ENCODE measurements at places on chromosomes 1 and 21.

DNA sequence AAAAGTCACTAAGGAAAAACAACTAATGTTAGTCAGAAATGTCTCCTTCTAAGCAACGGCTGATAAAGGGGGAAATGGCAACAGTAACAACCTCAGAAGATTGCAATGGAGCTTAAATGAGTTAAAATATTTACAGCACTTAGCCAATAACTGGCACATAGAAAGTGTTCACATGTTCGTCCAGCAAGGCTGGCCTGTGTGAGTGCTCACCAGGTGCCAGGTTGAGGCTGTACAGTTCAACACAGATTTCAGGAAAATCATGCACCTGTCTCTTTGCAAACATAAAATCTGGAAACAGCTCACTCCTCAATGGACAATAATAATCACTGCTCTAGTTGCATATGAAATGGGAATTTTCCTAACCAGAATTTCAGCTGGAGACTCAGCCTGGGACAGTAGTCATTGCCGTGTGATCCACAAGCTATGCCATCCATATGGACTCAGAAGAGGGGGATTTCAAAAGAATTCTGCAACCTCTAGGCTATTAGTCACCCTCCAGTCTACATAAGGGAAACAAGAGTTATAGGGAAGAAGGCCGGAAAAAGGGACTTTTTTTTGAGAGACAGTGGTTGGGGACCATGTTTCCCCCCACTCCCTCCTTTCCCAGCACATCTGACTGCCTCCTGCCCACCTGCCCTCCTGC lies 68.6 kb downstream of the SYDE2 start:
- no peak for DNase-seq

- no peak for DNase-seq
Measured at GRCh38 chr1:207755846-207756693, 4.2 kb downstream of the CD46 start.

DNA sequence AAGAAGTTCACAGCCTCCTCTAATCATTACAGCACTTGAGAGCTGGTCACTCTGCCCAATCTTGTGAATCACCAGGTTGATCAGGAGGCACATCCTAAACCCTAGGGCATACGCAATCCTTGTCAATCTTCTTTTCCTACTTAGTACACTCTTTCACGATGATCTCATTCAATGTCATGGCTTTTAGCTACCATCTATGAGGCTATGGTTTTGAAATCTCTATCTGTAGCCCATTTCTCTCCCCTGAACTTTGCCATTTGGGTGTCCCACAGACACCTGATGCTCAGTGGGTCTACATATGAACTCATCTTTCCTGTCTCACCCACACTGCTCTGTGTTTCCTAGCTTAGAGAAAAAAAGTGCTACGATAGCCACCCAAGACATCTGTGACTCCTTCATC lies 1.9 kb upstream of the MED18 start:
- no peak for DNase-seq

DNA sequence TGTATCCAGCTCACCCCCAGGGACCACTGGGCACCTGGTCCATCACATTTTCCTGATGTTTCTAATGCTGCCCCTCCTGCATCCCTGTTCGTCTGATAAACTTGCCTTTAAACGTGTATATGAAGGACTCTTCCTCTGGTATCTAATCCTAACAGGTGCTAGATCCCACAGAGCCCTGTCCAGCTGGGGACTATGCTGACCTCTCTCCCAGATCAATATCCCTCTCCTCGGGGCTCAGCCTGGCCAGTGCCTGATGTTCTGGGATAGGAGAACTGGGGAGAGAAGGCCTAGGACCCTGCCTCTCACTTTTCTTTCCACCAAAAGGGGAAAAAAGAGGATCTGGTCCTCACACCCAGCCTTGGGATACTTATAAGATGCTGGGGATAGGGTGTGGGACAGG lies 1.4 kb upstream of the SLC5A9 start:
- DNase-seq = no peak

DNA sequence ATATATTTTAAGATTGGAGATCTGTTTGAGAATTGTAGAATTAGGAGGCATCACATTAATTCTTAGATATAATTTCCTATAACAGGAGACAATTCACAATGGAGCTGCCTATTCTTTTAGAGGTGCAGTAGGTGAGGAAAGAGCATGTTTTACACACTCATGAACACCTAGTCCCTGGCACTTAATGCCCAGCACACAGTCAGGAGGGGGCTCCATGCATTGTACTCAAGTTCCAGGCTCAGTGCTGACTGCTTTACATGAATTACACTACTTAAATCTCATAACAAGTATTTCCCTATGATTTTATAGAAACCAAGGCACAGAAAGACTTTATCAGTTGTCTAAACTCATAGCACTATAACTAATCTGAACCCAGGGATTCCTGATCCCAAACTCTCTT lies 360 bp upstream of the GBP3 start:
- DNase-seq = no peak

GRCh38 chr1:230167419-230167852 lies 100.4 kb downstream of the GALNT2 start:
- no peak for DNase-seq

- DNase-seq = no peak
Measured at GRCh38 chr1:160467576-160467975, 55.5 kb downstream of the SLAMF6 start.

- no peak for DNase-seq
Measured at GRCh38 chr1:113860891-113861290, 10.6 kb downstream of the PTPN22 start.

GRCh38 chr1:14183329-14183728 lies 415.2 kb upstream of the KAZN start:
- DNase-seq = no peak

DNA sequence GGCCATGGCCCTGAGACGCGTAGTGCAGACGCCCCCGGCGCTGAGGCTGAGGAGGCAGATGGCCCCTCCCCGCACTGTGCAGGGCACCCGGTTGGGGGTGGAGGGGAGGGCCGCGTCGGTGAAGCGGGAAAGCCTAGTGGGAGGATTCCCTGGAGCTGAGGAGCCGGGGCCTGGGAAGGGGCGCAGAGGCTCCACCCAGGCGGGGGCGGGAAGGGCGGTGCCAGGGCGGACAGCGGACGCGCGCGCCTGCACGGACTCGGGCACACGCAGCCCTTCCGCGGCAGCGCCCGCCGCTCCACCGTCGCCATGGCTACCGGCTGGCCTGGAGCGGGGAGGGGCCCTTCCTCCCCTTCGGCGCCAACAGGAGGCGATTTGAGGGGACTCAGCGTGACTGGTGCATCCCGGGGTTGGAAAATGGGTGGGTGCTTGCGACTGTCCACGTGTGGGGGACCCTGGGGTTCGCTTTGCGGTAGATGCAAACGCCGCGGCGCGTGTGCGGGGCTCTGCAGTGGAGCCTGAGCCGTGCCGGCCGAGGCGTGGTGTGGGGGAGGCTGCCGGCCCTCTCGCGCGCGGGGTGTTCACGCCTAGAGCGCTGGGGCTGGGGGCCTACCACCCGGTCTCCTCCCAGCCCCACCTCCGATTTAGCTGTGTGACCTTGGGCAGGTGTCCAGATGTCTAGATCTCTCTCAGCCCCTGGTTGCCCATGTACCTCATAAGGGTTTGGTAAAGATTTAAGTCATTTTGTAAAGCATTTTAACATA lies 35.1 kb downstream of the PTPRF start:
- peak; percentile 91 for DNase-seq

GRCh38 chr1:2980849-2981248 lies 40.4 kb upstream of the ACTRT2 start:
- no peak for DNase-seq

GRCh38 chr21:44681861-44682579 lies at the start of gene KRTAP12-1:
TSS of gene KRTAP12-1 (minus strand) at chr21:44682163. CDS start at chr21:44682123, 40 bp downstream.
- no peak for DNase-seq

DNA sequence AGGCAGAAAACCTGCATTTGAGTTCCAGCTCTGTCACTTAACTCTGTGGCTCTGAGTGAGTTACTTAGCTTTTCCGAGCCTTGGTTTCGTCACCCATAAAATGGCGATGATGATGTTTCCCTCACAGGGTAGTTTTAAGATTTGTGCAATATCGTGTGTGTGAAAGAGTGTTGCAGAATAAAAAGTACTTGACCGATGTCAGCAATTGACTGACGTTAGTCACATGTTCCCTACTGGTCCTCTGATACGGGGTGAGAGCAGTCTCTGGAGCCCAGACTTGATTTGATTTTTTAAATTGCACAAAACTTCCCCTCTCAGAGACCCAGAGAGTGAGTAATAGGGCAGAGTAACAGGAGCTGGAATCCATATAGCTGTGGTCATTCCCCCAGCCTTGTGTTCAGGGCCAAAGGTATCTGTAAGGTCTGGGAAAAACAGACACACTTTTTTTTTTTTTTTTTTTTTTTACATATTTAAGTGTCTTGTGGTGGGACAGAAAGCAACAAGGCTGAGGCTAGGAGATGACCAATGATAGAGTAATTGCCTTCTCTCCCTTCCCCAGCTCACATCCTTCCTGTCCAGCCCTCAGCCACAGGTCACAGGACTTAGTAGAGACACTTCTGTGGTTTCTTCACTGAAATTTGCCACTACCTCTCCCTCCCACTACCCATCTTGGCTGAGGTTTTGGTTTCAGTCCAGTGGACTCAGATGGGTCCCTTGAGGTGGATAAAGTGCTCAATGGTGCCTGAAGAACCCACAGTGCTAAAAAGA lies 2.0 kb downstream of the FCER1G start:
- peak; percentile 40 for DNase-seq

GRCh38 chr1:54465351-54465811 lies 59.2 kb upstream of the SSBP3 start:
- DNase-seq = no peak

- DNase-seq = no peak
Measured at GRCh38 chr21:44682580-44683151, 703 bp upstream of the KRTAP12-1 start.

DNA sequence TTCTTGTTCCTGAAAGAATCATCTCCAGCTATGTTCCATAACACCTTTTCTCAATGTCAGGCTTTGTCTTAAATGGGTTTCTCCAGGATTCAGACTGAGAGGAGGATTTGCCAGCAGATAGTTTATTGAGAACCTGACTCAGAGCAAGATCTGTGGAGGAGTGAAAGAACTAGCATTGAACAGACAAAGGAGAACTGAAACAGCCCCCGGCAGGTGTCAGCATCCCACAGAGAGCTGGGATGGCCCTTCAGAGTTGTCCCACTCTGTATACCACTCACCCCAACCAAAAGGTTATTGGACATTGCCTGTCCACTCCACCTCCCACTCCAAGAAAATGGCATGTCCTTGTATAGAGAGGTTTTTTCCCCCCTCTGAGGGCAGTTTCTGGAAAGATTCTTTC lies 270.7 kb downstream of the PAPPA2 start:
- no peak for DNase-seq

- no peak for DNase-seq
Measured at GRCh38 chr21:31892686-31893085, 19.9 kb downstream of the HUNK start.

DNA sequence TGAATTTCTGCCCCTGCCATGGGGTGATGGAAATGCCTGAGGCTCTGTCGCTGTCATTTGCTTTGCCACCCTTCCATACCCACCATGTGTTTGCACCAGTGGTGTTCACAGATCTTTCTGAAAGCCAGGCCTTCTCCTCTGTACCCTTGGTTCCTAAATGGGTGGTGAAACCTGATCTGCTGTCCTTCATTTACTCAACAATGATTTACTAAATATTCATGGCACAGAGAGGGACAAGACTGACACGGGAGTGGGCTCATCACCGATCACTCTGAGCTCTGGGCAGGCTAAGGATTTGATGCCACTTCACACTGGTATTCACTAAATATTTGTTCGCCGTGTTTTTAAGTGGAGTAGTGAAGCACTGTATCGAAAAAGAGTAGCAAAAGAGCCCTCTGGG lies 40.9 kb downstream of the LRRC8B start:
- no peak for DNase-seq

DNA sequence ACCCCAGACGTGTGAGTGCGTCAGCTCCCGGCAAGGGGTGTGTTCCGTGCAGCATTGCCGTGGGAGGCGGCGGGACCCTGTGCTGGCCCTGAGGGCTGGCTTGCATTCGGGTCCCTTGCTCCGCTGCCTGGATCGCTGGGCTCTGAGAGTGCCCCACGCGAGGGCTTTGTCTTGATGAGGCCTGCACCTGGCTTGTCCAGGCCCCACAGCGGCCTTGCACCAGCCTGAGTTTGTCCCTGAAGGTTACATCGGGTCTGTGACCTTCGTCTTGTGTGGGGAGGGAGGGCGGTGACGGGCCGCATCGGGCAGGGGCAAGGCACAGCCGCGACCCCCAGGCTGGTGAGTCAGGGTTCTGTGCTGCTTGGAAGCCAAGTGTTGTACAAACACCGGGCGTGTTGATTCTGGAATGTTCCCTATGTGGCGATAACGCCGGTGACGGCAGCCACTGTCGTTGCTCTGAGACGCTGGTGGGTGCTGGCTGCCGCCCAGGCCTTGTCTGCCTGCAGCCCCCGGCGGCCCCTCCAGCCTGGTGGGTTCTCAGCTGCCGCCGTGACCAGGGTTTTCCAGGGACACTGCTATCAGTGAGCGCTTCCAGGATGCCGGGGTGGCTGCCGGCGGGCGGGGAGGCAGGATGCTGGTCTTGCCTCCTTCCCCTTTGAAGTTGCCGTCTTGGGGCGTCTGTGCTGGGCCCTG lies 42.9 kb downstream of the SLX9 start:
- peak; percentile 91 for DNase-seq

DNA sequence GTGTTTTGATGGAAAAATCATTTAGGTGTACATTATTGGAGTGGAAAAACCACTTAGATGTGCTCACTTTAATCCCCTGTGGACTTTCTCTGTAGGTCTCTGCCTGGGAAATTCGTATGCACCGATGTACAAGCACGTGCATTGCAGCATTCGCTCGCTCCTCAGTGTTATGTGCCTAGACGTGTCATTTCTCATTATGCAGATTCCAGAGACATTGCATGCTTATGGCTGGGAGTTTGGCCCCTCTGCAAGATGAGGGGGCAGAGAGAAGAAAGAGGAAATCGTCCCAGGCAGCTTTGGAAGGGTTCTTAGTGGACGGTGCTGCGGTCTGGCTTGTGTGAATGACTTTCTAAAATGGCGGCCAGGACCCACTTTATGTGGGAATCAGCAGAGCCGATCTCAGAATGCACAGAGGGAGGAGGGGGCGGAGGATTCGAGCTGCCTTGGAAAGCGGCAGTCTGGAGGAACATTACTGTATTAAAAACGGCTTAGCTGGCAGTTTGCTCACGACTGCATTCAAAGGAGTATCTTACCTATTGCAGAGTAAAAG lies 2.3 kb downstream of the SPEN start:
- DNase-seq = peak; percentile 64

- no peak for DNase-seq
Measured at GRCh38 chr21:43733060-43733459, 14.1 kb downstream of the PDXK start.

GRCh38 chr1:53341961-53342707 lies 14.3 kb upstream of the LRP8 start:
- DNase-seq = peak; percentile 32

GRCh38 chr21:42358261-42358660 lies 7.5 kb upstream of the TFF2 start:
- DNase-seq = no peak

DNA sequence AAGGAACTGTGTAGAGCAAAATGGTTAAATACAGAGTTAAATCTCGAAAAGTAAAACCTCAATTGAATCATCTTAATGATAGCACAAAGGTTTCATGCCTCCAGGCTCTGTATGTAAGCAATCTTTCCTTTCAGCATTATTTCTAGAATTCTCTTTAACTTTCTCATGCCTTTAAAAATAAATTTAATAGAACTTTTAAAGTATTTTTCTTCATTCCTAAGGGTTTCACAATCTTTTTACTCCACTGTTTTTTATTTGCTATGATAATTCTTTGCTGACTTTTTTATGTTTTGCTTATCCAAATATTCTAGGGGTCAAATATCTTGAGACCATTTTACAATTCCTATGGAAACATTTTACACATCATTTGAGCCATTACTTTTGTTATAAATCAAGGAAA lies 288.0 kb downstream of the BACH1 start:
- no peak for DNase-seq

- DNase-seq = no peak
Measured at GRCh38 chr1:242004751-242005495, 6.0 kb upstream of the MAP1LC3C start.
